ENCODE measurements at places on chromosomes 11 and 22.

GRCh38 chr22:25027959-25028840 is 75.7 kb downstream of the KIAA1671 start:
- no peak for DNase-seq

DNA sequence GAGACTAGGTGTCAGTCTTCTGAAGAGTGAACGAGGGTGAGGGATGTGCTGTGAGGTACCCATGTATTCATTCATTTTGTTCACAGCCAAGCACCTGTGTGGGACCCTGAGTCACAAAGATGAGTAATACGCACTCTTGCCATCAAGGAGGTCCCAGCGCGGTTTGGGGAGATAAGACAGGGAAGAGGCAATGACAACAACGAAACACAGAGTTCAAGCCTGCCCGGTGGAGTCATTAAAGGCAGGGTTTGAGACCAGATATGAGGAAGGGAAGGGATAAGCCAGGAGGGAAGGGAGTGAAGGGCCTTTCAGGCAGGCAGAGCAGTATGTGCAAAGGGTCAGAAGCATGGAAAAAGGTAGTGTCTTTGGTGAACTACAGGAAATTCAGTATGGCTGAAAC is 4.6 kb downstream of the DCHS1 start:
- DNase-seq = no peak

- DNase-seq = no peak
Measured at GRCh38 chr11:125140233-125140632, 24.3 kb upstream of the PKNOX2 start.

DNA sequence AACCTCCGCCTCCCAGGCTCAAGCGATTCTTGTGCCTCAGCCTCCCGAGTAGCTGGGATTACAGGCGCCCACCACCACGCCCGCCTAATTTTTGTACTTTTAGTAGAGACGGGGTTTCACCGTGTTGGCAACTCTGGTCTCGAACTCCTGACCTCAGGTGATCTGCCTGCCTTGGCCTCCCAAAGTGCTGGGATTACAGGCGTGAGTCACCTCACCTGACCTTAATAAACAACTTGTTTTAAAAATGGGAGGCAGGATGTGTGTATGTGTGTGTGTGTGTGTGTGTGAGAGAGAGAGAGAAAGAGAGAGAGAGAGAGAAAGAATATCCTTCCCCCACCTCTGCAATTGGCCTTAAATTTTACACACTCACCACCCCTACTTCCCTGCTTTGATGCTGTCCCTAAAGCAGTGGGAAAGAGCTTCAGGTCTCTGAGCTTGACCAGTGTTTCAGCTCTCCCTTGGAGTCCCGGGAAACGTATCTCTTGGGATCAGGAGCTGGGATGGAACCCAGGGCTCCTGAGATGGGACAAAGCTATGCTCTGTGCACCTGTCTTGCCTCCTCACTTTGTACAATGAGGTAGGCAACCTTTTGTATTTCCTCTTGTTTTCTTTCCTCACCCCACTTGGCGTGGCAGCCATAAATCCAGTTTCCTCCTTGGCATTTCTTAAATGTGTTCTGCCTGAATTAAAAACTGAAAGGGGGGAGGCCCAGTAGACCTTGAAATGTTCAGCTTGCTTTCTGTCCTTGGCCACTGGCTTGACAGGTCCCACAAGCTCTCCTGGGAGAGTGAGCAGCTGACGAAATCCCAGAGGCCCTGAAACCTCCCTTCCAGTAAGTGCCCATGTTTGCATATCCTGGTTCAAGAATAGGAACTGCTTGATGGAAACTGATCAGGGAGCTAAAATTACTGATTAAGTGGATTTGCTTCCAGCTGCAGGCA is 17.8 kb upstream of the XBP1 start:
- DNase-seq = no peak

GRCh38 chr22:46788441-46789172 is 26.2 kb downstream of the TBC1D22A start:
- no peak for DNase-seq

DNA sequence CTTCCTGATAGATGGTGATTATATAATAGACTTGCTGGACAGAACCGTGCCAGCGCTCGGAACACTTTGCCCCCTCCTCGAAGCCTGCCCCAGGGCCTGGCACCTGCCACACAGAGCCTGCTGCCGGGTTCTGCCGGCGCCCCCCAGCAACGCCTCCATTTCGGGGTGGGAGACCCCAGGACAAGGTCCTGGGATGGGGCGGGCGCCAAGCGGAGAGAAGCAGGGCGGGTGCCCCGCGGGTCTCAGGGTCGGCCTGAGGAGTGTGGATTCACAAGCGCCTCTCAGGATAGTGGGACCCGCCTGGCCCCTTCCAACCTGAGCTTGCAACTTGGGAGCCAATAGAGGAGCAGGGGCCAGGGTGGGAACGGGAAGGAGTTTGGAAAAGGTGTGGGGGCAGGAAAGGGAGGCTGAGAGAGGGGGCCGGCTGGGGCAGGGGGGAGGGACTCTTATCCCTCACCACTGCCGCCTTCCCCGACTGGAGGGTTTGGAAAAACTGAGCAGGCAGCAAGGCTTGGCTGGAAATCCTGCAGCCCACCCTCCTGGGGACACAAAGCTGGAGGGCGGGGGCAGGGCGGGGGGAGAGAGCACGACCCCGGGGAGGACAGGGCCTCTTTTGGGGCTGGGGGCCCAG is 3.3 kb upstream of the BCL9L start:
- peak; percentile 61 for DNase-seq

GRCh38 chr11:16779436-16779835 is 41.0 kb downstream of the C11orf58 start:
- DNase-seq = peak; percentile 22

GRCh38 chr11:109040303-109040702 is 375.4 kb downstream of the DDX10 start:
- peak; percentile 11 for DNase-seq

- DNase-seq = no peak
Measured at GRCh38 chr22:49394116-49394785, 433.4 kb downstream of the BRD1 start.

GRCh38 chr11:8910649-8911026 is 351 bp upstream of the AKIP1 start:
- peak; percentile 34 for DNase-seq

GRCh38 chr11:61869429-61869707 is 22.0 kb downstream of the FADS3 start:
- DNase-seq = no peak

Measured in SW480 (cell line).